ENCODE measurements at places on chromosomes 2 and 18. TPM values are rescaled to one million over a fixed set of nuclear protein-coding genes. Genes with fewer than 3 reads are reported as not detected.

DNA sequence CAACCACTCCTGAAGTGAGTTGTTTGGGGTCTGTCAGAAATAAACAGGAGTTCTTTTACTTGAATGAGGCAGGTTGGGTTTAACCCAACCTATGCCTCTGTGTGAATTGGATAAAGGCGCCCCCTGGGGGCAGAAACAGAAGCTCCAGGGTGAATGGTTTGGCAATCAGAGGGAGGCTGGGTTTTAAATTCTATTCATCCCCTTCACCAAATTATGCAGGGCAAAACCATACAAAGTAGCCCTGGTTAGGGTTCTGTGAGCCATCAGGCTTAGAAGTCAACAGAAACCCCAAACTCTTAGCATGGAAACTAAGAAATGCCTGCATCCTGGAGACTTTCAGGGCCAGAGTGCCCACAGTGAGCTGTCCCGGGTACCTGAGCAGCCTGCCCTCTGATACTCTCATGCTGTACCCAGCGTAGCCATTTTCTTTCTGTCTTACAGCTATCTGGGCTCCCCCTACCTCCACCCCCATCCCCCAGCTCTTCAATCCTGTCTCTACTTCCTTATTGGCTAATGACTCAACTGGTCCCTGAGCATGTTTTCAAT, 241.5 kb downstream of the ICOS start:
- no peak overlapping the region for H3K4me3 ChIP-seq
- H3K27ac ChIP-seq = no peak overlapping the region
- H3K27me3 ChIP-seq = peaks cover 2% of the 10 kb centered on the region
- H3K4me1 ChIP-seq = no peaks in the 10 kb centered on the region
- H3K36me3 ChIP-seq = no peaks in the 10 kb centered on the region

DNA sequence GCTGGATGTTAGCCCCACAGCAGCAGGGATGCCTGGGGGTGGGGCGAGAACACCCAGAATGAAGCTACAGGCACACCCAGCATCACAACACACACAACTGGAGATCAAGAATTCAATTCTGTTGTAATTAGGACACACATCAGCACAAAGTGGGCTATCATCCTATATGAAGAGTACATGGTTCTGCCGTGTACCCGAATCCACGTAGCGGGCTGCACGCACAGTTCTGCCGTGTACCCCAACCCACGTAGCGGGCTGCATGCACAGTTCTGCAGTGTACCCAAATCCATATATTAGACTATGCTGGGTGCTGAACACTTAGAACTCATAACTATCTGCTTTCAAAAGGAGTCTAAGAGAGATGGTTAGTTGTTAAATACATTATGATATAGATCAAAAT, 86.5 kb downstream of the EIPR1 start:
- H3K36me3 ChIP-seq = no peaks in the 10 kb centered on the region
- H3K27ac ChIP-seq = no peak overlapping the region
- DNase-seq = no peak
- no peaks in the 10 kb centered on the region for H3K4me1 ChIP-seq
- H3K27me3 ChIP-seq = no peaks in the 10 kb centered on the region
- H3K4me3 ChIP-seq = no peak overlapping the region

DNA sequence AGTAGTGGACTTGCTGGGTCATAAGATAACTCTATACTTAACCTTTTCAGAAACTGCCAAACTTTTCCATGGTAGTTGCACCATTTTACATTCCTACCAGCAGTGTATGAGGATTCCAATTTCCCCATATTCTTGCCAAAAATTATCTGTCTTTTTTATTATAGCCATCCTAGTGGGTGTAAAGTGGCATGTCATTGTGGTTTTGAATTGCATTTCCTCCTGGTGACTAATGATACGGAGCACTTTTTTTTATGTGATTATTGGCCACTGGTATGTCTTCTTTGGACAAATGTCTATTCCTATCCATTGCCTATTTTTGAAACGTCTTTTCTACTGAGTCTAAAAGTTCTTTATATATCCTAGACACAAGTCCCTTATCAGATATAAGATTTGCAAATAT, 44.3 kb downstream of the CACNB4 start:
- H3K27ac ChIP-seq = no peak overlapping the region
- H3K4me3 ChIP-seq = no peak overlapping the region
- H3K36me3 ChIP-seq = no peaks in the 10 kb centered on the region
- H3K27me3 ChIP-seq = no peaks in the 10 kb centered on the region
- no peaks in the 10 kb centered on the region for H3K4me1 ChIP-seq

COL3A1 gene
- total RNA-seq = 29.2 TPM

DNA sequence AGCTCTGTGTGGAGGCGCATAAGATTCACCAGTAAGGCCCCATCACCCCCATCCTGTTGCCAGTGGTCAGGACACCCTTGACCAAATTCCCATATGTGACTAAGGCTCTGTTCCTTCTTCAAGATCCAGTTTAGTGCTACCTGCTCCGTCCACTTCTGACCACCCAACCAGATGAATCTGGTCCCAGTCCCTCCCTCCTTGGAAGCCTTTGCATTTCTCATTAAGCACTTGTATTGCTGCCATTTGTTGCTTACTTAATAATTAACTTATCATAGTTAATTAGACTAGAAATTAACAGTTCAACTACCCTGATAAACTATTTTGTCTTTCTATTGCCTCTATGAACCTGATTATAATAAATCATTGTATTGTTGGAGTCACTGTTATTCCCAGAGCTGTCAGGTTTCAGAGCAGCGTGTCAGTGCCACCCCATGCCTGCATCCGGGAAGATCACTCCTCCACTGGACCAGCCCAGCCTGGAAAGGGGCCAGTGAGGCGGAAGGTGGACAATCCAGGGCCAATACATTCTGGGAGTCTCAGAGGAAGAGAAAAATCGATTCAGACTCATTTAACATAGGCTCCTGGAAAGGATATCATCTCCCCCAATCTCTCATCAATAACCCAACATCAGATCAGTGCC, 9.5 kb upstream of the NAT8 start:
- no peaks in the 10 kb centered on the region for H3K4me1 ChIP-seq
- no peak overlapping the region for H3K4me3 ChIP-seq
- H3K27me3 ChIP-seq = no peaks in the 10 kb centered on the region
- DNase-seq = no peak

Data from Caco-2 (cell line).